Ureter (tissue), 1 donor: ENCODE measurements at places on chromosomes 3 and 15. TPM values are rescaled to one million over a fixed set of nuclear protein-coding genes. Genes with fewer than 3 reads are reported as not detected.

LDHAL6B gene
- not detected for total RNA-seq

GUCA1C gene
- total RNA-seq: not detected

TRPM1 gene
- total RNA-seq: not detected

CYFIP1 gene
- 129 TPM for total RNA-seq

NMB gene
- total RNA-seq: 9.1 TPM
